ENCODE measurements at places on chromosomes 4 and X. TPM values are rescaled to one million over a fixed set of nuclear protein-coding genes. Genes with fewer than 3 reads are reported as not detected.
A peak's percentile ranks its signal among the peaks of the same experiment; 100 is the strongest.

GRCh38 chr4:18975916-18976808 is 954.6 kb upstream of the LCORL start:
- DNase-seq = peak; percentile 24

- no peak for DNase-seq
Observed at GRCh38 chr4:169800541-169800940, 42.8 kb upstream of the HPF1 start.

GRCh38 chr4:83118869-83119268 is 4.3 kb upstream of the PLAC8 start:
- DNase-seq = no peak

- peak; percentile 73 for DNase-seq
Observed at GRCh38 chr4:129350834-129351721, 255.1 kb downstream of the C4orf33 start.

DNA sequence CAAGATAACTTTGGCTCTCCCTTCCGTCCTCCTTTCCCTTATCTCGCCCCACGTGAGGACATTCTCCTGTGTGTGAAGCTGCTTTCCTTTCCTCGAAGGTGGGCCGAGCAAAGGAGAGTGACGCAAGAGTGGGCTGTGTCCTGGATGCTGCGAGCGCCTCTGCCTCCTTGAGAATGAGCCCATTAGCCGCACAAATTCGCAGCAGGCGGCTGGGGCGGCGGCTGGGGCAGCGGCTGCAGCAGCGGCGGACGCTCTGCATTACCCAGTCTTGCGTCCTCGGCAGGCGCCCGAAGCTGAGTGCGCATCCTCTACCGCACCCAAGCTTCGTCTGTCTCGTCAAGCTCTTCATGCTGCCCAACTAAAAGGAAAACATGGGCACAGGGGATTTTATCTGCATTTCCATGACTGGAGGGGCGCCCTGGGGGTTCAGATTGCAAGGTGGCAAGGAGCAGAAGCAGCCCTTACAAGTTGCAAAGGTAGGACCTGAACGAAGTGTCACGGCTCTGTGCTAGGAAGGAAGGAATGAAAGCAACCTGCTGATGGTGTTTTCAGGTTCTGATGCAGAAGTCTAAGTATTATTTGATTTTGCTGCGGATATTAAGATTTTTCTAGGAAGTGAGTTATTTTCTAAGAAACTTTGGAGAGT is at the start of gene SYNPO2:
SYNPO2 (plus strand) TSS at position 189 of the 646 bp plus-strand sequence; CDS start at position 372, 183 bp downstream.
- DNase-seq = peak; percentile 69

DNA sequence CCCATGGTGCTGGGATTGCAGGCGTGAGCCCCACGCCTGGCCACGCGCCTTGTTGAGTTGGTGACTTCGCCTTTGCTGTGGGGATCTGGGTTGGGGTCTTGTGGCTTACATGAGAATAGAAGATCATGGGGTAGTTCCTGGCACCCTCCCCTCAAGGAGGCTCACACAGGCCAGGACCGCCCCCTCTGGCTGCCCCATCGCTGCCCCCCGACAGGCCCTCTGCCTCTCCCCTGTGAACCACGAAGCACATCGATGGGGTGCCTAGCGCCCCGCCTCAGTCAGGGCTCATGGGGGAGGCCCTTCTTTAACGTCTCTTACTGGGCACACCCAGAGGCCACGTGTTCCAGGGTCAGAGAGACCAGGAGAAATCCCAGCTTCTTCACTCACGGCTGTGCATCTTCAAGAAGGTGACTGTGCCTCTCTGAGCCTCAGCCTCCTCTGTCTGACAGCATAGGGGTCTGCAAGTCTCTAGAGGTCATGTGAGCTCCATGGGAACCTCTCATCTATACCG is 23.6 kb upstream of the SPON2 start:
- DNase-seq = no peak

- DNase-seq = no peak
Observed at GRCh38 chr4:22071749-22072148, 123.2 kb upstream of the KCNIP4 start.

DNA sequence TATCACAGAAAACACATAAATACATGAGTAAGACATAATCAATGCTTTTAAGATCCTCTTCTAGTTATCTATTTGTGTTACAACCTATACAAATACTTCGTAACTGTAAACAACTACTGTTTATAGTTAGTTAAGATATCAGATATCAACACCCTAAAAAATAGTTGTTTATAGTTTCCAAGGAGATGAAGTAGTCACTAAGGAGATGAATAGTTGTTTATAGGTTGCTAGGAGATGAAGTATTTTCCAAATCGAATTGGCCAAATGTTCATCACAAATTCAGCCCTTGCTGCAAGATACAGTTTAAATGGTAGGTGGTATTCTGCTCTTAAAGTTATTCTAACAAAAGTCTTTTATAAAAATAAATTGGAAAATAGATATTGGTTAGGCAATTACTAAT is 618.2 kb upstream of the PCDH10 start:
- DNase-seq = peak; percentile 33

GRCh38 chr4:127103681-127104115 is 529.1 kb upstream of the INTU start:
- DNase-seq = peak; percentile 97

- DNase-seq = no peak
Observed at GRCh38 chr4:46385946-46386345, 4.0 kb downstream of the GABRA2 start.

- no peak for DNase-seq
Observed at GRCh38 chrX:154607370-154607769, 11.7 kb downstream of the CTAG1B start.

- DNase-seq = no peak
Observed at GRCh38 chr4:57378766-57379165, 268.6 kb upstream of the IGFBP7 start.

GRCh38 chr4:57426779-57427395 is 316.7 kb upstream of the IGFBP7 start:
- peak; percentile 74 for DNase-seq

GRCh38 chr4:184937030-184937710 is 81.1 kb upstream of the HELT start:
- DNase-seq = no peak

- DNase-seq = no peak
Observed at GRCh38 chr4:113603911-113604310, 157.6 kb downstream of the CAMK2D start.

GRCh38 chrX:151151665-151152267 is 24.6 kb upstream of the GPR50 start:
- DNase-seq = peak; percentile 53

DNA sequence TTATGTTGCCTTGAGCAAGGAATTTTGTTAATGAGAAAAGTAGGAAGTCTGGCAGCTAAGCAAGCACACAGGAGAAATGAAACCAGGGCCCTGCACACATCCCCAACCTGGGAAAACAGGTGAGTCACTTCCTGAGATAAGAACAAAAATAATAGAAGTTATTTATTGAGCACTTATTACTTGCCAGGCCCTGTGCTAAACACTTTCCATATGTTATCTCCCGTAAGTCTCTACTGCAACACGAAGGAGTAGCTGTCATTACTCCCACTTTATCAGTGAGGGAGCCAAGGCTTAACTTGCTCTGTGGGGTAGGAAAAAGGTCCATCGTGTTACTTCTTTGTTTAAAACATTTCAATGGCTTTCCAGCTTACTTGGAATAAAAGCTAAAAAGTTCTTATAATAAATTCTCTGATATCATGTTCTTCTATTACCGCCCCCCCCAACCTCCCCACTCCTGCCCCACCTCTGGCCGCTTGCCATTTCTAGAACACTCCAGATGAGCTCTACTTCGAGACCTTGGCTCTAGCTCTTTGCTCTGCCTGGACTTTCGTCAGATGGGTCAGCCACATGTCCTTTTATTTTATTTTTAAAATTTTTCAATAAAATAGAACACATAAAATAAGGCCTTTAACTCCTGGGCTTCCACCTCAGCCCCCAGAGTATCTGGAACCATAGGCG is 36.3 kb upstream of the PLAC8 start:
- DNase-seq = no peak

DNA sequence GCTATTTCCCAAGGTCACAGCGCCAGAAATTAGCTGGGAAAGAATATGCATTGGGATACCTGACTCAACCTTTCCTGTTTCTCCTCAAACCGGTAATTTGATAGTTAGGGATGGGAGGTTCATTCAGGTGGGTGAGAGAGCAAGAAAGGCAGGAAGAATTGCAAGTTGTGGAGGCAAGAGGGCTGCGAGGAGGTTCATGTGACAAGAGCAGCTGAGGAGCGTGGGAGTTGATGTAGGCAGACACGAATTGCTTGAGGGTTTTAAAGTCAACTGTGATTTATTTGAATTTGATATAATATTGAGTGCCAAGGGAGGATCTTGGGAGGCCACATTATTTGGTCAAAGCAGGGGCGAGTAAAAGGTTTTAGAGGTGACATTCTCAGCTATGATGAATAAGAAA is 329.0 kb downstream of the STIM2 start:
- DNase-seq = no peak

- DNase-seq = no peak
Observed at GRCh38 chr4:54545663-54546424, 111.9 kb upstream of the KIT start.

DNA sequence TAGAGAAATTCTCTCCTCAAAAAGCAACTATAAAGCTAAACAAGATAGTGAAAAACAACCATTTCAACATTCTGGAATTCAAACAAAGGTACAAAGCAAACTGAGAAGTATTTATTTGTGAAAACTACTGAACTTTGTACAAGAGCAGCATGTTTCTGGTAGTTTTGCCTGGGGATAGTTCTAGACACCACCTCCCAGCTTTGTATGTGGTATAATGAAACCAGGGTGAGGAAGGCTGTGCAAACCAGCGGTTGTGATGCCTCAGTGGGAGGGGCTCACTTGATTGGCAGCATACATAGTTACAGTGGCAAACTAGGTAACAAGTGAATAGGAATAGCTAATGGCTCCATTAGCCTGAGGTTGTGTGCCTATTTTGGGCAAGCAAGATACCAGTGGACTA is 18.6 kb upstream of the FRMD7 start:
- no peak for DNase-seq

GRCh38 chr4:170030121-170030520 is 3.9 kb upstream of the MFAP3L start:
- DNase-seq = no peak

DNA sequence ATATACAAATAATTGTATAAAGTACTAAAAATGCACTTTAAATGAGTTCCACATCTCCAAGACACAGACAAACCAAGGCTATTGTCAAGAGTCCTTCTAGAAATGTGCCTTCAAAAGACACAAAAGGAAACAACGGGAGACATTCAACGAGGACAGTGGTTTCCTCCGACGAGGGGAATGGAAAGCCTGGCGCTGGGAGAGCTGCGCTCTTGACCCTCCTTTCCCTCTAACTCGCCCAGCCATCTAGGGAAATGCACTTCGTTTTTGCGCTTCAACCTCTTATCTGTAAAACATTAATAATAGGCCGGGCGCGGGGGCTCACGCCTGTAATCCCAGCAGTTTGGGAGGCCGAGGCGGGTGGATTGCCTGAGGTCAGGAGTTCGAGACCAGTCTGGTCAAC is 37.0 kb downstream of the ZFP42 start:
- DNase-seq = peak; percentile 14

- DNase-seq = no peak
Observed at GRCh38 chr4:15322006-15322405, 105.8 kb upstream of the C1QTNF7 start.

DNA sequence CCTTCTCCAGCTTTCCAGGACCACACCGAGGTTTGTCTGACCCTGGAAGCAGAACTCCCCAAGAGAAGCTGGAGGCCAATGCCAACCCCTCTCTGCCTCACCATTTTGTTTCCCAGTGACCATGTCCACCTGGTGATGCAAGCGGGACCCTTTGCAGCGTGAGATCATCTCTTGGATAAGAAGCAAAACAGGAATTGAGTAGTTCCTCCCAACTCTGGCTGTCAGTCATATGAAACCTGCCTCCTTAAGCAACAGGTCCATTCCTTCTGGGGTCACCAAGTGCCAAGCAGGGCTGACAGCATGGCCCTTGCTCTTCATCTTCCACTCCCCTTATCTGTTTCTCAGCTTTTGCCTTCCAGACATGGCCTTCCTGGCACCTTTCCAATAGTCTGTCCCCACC is 41.3 kb upstream of the MTM1 start:
- no peak for DNase-seq

- DNase-seq = no peak
Observed at GRCh38 chr4:163003979-163004378, 162.7 kb downstream of the NAF1 start.

- DNase-seq = no peak
Observed at GRCh38 chr4:41009411-41009810, 204.9 kb downstream of the APBB2 start.

DNA sequence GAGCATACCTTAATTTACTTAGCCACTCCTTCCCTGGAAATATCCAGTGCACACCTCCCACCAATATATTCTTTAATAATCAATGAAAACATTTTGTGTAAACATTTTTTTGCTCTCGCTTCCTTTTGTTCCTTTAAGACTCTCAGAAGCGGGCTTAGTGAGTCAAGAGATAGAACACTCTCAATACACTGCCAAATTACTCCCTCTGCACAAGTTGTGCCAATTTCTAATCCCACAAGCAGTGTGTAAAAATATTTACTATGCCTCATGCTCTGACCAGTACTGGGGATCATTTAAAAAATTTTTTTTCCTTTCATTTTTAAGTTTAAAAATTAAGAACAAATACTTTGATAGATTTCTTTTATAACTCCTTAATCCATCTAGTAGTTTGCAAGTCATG is 5.1 kb downstream of the MORF4L2 start:
- DNase-seq = no peak

DNA sequence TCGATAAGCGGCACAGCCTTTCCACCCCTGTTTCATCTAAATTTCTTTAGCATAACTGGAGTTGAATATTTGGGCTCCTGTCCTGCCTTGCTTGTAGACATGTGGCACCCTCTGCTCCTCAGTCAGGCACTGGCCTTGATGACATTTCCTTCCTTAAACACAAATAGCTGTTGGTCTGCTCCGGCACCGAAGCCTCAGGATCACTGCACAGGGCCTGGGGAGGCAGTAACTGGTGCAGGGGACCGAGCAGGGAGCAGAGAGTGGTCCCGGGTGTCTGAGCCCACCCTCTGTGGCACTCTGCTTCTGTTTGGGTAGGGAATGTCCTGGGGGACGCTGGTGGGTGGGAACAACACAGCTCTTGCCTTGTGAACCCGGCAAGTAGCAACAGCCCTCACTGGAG is 13.6 kb downstream of the RGS12 start:
- no peak for DNase-seq

DNA sequence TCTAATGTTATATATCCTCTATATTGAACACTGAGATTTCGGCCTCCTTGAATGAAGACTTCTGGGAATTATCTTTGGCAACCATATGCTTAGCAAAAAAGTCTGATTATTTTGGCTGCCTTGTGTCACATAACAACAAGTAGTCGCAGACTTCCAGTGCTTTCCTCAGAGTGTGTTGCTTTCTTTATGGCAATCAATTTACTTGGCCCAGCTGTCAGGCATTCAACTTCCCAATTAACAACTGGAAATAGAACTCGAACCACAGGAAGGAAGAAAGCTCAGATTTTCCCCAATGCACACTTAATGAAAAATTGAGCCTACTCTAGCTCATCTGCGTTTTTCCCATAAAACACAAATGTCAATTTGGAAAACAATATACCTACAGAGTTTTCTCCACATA is 71.6 kb downstream of the ZNF827 start:
- no peak for DNase-seq

ESX1 gene
- total RNA-seq = not detected

PLAC1 gene
- total RNA-seq = not detected

SUPT20HL1 gene
- total RNA-seq = not detected

PDGFRA gene
- total RNA-seq = 79.2 TPM

GPR173 gene
- total RNA-seq = 4.6 TPM

SLC9B1 gene
- total RNA-seq = 4.6 TPM

MTCP1 gene
- total RNA-seq = 16.5 TPM

CLCN4 gene
- 11.3 TPM for total RNA-seq

TIGD2 gene
- total RNA-seq = 6.0 TPM

ZCCHC4 gene
- 7.8 TPM for total RNA-seq

RAB41 gene
- total RNA-seq = not detected

GC gene
- total RNA-seq = not detected

PRKG2 gene
- total RNA-seq = 3.3 TPM

LDOC1 gene
- total RNA-seq = 20.1 TPM
